Neural progenitor cell (in vitro differentiated cells): ENCODE measurements at places on chromosomes 4 and X.

- no peak for DNase-seq
Observed at GRCh38 chr4:101833480-101833879, 43.0 kb downstream of the BANK1 start.

- peak; percentile 80 for DNase-seq
Observed at GRCh38 chr4:39044956-39045826, 13.0 kb upstream of the TMEM156 start.

DNA sequence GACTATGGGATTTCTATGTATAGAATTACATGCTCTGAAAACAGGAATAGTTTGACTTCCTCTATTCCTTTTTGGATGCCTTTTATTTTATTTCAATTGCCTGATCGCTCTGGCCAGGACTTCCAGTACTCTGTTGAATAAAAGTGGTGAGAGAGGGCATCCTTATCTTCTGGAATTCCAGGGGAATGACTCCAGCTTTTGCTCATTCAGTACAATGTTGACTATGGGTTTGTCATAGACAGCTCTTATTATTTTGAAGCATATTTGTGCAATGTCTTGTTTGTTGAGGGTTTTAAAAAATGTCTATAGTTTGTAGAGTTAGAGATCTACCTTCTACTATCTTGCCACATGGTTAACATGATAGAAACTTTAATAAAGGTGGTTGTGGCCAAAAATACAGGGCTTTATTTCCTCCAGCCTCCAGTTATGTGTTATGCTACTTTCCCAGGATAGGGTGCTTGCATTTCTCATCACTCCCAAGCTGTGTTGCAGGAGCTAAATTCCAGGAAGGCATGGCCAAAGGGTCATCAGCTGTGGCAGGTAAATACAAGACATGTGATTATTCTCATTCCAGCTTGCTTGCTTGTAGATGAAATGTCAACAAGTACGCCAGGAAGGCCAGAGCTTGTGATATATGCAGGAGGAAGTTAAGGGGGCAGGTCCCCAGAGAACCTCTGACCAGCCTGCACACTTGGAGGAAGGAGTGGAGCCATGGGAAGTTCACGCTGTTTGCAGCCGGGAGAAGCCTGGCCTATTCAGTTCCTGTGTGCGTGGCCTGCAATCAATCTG, 142.4 kb upstream of the CPXCR1 start:
- DNase-seq: no peak

DNA sequence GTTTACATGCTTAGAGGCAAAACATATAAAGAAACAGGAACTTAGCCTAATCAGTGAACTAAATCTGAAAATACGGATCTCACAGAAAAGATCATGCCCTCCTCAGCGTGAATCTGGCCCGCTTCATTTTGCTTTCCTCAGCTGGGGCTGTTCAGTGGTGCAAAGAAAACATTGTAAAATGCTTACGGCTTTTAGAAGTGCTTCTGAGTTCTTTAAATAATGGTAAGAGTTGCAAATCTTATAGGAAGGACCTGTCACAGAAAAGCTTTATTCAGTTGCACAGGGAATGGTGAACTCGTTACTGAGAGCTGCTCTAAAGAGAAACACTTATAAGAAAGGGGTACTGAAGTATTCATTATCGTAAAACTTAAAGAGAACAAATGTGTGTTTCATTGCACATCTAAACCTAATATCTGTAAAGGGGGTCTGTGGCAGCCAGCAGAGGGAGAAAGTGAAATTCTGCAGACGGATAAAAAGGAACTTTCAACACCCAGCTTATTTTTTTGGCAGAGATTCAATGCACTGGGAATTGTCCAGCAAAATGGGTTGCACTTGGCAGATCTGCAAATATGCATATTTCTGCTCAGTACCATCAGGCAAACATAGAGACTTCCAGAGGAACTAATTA, 139.2 kb upstream of the ANK2 start:
- DNase-seq: peak; percentile 11

DNA sequence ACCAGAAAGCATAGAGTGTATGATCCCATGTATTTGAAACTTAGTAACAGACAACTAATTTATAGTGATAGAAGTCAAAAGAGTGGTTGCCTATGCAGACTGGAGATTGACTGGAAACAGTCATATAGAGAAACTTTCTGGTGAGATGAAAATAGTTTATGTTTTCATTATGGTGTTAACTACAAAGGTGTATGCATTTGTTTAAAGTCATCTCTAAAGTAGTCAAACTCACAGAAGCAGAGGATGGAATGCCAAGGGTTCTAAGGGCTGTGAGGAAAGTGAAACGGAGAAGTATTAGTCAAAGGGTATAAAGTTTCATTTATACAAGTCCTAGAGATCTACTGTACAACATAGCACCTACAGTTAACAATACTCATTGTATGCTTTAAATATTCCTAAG, 45.8 kb downstream of the ENOX2 start:
- no peak for DNase-seq

DNA sequence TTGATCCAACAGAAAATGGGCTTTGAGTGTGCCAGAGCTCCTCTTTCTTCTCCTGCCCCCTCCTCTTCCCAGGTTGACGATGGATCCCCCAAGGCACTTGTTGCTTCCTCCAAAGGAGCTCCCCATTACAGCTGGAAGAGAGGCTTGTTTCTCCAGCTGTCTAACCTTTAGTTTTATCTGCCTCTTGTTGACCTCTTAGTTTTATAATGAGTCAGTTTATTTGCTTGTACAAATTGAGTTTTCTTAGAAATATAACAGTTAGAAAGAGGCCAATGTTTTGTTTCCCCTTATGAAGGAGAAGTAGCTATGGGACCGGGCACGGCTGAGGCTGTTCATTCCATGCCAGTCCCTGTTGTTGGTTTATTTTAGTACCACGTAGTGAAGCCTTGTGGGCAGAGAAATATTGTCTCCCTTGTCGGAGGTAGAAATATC, 158.2 kb downstream of the SPRY1 start:
- no peak for DNase-seq

GRCh38 chr4:86935853-86936733, 1.3 kb downstream of the AFF1 start:
- peak; percentile 36 for DNase-seq

- no peak for DNase-seq
Observed at GRCh38 chr4:176664964-176665363, 127.8 kb downstream of the VEGFC start.
